Stimulated activated CD8-positive, alpha-beta memory T cell treated with anti-CD3 and anti-CD28 coated beads, Interleukin-4, amount 100 ng/mL, for 1 hour (primary cell): ENCODE measurements at places on chromosomes 2 and 18.
A peak's percentile ranks its signal among the peaks of the same experiment; 100 is the strongest.

- DNase-seq: no peak
Observed at GRCh38 chr2:152542995-152543481, 174.2 kb downstream of the PRPF40A start.

DNA sequence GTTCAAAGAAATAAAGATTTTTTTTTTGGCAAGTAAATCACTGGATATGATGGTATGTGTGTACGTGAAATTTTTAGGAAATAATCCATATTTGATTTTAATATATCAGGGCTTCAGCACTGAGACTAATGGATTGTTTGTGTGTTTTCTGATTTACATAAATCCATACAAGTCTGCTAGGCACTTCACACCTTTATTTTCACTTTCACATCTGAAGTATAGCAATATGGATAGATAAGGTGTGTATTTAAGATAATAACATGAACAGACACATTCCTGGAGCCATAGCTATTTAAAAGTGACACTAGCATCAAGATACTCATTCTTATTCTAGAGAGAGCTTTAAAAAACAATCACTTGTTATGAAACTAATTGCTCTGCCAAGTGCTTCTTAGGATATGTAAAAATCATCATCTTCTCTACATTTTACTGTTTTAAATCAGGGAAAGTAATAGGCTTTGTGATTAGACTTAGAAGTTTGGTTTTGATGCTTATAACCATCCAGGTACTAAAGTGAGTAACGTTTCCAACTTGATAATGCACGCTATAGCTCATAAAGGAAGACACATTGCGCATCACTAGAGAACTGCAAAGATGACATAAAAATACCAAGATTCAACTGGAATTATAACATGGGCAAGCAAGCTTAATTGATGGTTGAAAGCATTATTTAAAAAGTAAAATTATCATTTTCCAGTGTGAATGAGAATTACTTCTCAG lies 208.9 kb downstream of the ZEB2 start:
- no peak for DNase-seq

DNA sequence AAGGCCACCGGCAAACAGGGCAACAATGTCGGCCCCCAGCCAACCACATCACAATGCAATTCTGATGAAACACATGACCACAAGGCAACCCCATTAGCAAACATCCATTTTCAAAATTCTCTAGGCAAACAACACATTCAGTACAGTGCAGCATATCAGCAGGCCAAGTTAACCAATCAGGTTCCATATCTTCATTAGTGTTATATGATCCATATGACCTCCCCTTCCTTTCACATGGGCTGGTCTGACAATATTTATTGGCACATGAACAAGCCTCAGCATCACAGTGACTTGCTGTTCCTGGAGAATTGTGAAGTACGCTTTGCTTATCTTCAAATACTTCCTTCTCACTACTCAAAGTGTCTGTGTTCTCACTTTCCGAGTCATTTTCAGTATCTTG lies 19.8 kb downstream of the RNF103 start:
- no peak for DNase-seq

DNA sequence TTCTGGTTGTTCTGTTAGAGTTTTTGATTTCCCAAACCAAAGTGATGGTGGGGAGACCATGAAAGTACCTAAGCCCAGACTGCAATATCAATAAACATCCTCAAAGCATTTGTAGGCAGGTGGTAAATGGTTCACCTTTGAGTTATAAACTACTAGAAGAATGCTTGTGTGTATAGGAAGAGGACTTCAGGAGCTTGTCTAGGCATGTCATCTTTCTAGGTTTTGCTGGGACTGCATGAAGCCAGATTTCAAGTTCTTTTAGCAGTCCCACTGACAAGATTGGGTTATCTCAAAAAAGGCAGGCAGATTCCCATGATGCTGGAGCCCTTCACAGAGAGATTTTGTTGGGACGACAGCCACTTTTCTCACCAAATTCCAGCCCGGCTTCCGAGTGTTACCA lies 135.3 kb downstream of the KCNE4 start:
- no peak for DNase-seq

DNA sequence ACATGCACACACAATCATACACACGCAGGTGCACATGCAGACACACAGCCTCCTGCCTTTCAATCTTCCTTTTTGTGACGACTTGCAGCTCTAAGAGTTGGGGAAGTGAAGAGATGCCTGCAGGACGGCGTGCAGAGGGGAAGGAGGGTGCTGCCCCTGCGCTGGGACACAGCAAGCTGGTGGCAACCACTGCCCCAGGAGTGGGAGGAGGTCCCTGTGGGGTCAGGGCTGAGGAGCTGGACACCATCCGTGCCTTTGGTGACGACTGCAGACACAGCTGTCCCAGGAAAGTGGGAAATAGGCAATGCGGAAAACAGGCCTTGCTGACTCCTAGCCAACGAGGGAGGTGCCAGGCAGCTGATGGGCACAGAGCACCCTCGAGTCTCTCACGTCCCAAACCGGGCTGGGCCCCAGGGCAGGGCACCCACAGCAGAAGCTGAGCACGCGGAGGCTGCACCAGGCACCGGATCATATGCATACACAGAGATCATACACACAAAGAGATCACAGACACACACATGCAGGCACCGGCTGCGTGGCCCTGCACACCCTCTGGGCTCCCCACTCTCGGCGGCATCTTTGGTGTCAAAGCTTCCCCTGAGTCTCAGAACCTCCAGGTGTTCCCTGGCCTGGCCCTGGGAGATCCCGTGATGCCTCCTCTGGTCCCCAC lies 146.1 kb downstream of the PXDN start:
- DNase-seq: no peak

DNA sequence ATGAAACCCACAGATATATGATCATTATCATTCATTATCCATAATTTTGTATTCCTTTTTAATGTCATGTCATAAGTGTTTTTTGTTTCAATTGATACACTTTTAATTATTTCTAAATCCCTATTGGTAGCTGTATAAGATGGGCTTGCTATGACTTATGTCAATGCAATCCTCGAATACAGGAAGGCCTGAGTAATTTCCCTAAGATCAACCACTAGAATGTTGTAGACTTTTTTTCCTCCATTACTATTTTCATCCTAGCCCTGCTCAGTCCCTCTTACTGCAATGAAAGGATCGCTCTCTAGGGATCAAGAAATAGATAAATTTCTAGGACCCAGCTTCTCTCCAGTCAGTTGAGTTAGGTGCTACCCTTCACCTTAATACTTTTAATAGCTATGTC lies 186.3 kb downstream of the KCNE4 start:
- no peak for DNase-seq

DNA sequence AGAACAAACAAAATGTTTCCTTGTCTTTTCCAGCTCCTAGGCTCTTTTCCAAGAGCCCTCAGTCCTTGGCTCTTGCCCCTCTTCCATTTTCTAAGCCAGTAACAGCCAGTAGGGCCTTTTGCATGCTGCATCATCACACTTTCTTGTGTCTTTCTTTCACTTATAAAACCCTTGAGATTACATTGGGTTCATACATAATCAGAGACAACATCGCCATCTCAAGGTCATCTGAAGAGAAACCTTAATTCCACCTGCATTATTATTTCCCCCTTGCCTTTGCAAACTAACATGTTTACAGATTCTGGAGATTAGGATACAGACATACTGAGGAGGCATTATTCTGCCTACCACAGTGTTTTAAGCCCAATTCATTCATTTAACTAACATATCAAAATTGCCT lies 697.3 kb downstream of the TRIB2 start:
- no peak for DNase-seq

DNA sequence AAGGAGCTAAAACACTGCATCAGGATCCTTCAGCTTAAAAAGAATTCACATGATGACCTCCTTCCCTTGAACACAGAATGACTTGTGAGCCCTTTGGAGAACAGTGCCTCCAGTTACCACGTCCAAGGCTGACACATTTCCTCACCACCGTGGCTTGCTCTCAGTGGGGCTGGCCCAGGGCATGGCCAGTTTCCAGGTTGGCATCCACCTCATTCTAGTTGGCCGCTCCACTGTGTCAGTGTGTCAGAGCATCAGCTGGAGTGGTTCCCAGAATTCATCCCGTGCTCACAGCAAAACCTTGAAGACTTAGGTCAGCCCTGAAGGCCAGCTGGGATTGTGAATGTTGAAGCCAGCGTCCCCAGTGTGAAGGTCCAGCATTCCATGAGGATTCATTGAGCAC lies 158.5 kb downstream of the INSIG2 start:
- no peak for DNase-seq

DNA sequence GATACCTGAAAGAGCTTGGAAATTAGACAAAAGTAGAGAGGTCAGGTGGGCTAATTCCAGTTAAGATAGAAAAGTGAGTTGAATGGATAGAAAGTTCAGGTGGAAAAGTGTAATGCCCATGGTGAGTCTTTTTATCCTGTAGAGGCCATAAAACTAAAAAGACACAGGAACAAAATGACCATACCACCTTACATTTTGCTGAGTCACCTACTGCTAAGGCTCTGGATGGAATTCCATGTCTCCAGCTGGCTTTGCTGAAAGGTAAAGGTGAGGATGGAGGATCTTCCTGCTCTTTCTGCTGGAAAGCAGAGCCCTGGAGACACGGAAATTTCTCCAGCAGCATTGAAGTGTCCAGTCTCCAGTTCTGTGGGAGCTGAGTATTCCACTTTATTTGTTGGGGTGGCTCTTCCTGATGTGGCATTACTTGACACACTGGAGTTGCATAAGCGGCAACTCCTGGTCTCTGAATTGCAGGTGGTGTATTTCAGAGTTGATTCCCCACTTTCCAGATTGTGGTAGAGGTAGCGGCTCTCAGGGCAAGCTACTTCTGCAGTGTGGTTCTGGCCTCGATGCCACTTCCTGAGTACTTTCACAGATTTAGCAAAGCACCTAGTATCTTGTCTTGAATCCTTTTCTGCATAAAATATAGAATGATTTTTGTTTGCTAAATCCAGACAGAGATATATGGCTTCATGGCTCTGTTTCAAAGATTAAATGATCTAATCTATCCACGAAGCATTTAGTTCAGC lies 10.7 kb downstream of the IL1RL2 start:
- no peak for DNase-seq

- no peak for DNase-seq
Observed at GRCh38 chr2:45342-46130, 769 bp downstream of the FAM110C start.

DNA sequence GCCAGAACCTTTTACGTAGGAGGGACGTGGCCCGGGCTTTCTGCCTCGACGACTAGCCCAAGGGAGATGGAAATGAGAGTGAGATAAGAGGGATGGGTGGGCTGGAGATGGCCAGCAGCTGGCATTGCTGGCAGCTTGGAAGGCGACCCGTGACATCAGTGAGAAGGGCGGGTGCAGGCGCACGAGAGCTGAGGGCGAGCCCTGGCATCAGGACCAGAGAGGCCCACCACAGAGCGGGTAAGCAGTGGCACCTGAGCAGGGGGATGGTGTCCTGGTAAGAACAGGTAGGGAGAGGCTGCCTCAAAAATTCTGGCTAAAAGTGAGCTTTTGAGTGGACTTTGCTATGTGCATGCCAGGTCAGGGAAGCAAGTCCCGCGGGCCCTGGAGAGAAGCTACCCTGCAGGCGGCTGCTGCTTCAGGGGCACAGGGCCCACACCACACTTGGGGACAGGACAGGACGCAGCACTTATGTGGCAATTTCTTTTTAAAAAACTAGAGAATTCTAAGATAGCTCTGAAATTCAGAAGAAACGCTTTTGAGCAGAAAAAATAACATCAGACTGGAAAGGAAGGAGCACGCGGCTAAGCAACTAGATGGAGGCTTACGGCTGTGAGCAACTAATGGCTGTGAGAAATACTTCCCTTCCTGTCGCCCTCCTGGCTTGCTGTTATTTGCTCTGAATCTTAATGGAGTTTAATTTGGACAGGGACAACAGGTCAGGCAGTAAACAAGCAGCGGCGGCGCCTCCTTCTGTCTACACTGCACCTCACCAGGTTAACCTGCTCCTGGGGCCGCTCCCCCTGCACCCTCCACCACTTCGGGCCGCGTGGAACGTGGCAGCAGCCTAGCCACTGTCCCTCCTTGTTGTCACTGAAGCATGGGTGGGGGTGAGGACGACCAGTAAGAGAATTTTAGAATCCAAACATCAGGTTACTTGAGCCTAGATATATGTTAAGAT lies 20.5 kb downstream of the THAP4 start:
- DNase-seq: no peak

- DNase-seq: peak; percentile 50
Observed at GRCh38 chr2:98460573-98461497, 16.2 kb downstream of the INPP4A start.

GRCh38 chr2:175366815-175367214 lies 185.3 kb upstream of the ATP5MC3 start:
- DNase-seq: no peak

DNA sequence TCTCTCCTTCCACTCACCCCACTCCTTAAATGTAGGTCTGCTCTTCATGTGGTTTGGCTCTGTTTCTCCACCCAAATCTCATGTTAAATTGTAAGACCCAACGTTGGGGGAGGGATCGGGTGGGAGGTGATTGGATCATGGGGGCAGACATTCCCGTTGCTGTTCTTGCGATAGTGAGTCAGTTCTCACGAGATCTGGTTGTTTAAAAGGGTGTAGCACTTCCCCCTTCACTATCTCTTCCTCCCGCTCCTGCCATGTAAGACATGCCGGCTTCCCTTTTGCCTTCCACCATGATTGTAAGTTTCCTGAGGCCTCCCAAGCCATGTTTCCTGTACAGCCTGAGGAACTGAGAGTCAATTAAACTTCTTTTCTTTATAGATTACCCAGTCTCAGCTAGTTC lies 1044.5 kb upstream of the POU3F3 start:
- no peak for DNase-seq

- no peak for DNase-seq
Observed at GRCh38 chr2:5877360-5877759, 185.2 kb downstream of the SOX11 start.

- DNase-seq: no peak
Observed at GRCh38 chr2:86624267-86624547, 542 bp upstream of the RNF103 start.

GRCh38 chr2:185857691-185858090 lies 119.1 kb downstream of the FSIP2 start:
- no peak for DNase-seq

DNA sequence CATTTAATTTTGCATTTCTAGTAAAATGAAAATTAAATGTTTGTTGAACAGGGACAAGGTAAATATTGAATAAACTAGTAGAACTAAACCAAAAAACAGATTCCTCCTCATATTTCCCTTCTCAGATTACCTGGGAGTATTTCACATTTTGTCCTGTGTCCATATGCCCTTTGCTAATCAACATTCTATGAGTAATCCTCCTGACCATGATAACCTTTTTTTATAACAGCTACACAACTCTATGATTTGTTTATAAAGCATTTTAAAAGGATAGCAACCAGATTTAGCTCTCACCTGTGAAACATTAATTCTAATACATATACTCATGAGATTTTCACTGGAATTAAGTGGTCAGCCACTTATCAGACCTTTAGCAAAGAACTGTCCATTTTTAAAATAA lies 7.1 kb upstream of the DSG2 start:
- no peak for DNase-seq

- DNase-seq: no peak
Observed at GRCh38 chr2:46849046-46849715, 66.4 kb downstream of the MCFD2 start.
